ENCODE measurements at places on chromosomes 4 and X.

GRCh38 chr4:110510955-110511544, 35.1 kb downstream of the ENPEP start:
- peak; percentile 33 for DNase-seq

- DNase-seq = no peak
Measured at GRCh38 chr4:82753725-82754410, 44.7 kb downstream of the SCD5 start.

DNA sequence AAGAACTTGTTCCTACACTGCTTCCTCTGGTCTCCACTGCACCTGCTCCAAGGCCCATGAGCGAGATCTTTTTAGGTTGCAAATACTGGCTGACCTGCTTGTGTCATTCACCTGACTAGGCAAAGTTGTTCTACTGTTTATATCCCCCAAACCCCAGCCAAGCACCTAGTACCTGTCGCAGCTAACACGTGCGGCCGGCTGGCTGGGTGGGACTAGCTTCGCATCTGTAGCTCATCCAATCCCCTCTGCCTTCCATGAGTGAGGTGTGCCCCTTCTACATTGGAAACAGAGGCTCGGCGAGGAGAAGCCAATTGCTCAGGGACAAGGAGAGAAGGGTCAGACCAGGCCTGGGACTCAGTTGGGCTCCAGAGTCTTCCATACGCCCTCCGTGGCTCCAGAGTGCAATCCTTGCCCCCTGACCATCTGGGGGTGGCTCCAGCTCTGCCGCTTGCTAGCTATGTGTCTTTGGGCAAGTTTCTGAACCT, 86.5 kb downstream of the WFS1 start:
- DNase-seq = no peak

- DNase-seq = no peak
Measured at GRCh38 chrX:22392133-22392948, 119.6 kb downstream of the CBLL2 start.

- DNase-seq = no peak
Measured at GRCh38 chrX:16077811-16078210, 45.6 kb upstream of the GRPR start.

- DNase-seq = no peak
Measured at GRCh38 chr4:75715105-75715799, 9.1 kb upstream of the USO1 start.

GRCh38 chrX:115952417-115953092, 218.0 kb upstream of the AGTR2 start:
- DNase-seq = no peak

- no peak for DNase-seq
Measured at GRCh38 chr4:7299010-7299907, 106.9 kb downstream of the SORCS2 start.

GRCh38 chrX:151703487-151703886, 8.2 kb downstream of the PRRG3 start:
- DNase-seq = no peak

- no peak for DNase-seq
Measured at GRCh38 chr4:102335616-102336015, 9.7 kb downstream of the SLC39A8 start.

GRCh38 chr4:47368211-47368610, 95.3 kb downstream of the COMMD8 start:
- DNase-seq = no peak

DNA sequence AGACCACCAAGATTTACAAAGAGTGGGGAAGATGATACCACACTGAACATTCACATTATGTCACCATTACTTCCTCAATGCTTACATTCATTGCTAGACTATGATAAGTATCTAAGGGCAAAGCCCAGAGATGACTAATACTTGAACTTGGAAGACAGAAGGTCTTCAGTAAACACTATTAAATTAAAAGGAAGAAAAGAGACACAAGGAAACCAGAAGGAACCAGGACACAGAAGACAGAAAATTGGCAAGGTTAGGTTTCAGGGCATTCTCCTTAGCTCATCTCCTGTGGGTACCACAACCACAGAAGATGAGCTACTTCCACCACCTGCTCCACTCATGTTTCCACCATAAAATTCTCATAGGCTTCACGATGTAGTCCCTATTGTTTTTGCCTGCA, 64.9 kb downstream of the NLGN4X start:
- no peak for DNase-seq

DNA sequence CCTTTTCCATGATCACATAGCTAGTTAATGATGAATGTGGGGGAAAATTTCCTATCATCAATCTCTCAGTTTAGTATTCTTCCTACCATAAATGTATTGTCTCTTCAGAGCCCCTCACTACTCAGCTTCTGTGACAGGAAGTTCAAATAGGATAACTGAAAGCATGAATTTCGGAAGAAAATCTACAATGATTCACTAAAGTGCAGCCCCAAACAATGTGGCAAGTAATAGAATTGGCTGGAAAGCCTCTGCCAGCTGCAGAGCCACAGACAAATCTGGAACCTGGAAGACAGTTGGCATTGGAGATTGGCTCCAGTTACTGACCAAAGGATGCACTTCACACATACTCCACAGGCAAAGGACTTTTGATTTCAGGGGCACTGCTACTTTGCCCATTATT, 35.2 kb downstream of the EGF start:
- DNase-seq = no peak

DNA sequence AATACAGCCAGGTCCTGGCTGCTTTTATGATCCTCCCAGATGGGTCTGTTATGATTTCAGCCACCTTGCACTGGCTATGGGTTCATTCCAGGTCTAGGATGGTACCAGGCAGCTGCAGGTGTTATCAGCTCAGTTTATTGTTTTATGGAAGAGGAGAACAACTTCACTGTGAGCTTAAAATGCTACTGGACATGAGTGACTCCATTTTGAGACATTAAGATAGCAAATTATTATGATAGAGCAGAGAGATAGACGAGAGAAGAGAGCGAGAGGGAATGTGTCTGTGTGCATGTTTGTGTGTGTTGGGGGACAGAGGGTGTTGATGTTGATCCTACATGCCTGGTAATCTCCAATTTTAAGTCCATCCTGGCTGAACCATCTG, 820.2 kb downstream of the FSTL5 start:
- DNase-seq = no peak

DNA sequence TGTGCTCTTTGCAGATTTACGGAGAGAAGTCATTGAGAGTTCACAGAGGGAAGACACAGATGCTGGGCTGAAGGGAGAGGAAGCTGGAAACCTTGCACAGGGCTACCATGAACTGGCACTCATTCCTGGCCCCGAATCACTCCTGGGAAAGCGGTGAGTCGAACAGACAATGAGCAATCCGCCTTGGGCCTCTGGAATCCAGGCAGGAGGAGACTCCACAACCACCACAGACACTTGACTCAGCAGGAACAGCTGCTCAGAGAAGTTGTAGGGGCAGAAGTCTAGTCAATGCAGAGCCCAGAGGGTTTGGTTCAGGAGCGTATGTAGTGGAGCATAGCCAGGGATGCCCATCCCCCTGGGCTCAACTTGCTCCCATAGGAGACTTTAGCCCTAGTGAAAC, 62.8 kb upstream of the GRIA3 start:
- DNase-seq = no peak

GRCh38 chr4:153079857-153080391, 124.3 kb upstream of the TRIM2 start:
- no peak for DNase-seq

- DNase-seq = no peak
Measured at GRCh38 chrX:68686097-68686977, 38.9 kb downstream of the STARD8 start.

- no peak for DNase-seq
Measured at GRCh38 chrX:7889680-7890079, 37.5 kb downstream of the PNPLA4 start.

DNA sequence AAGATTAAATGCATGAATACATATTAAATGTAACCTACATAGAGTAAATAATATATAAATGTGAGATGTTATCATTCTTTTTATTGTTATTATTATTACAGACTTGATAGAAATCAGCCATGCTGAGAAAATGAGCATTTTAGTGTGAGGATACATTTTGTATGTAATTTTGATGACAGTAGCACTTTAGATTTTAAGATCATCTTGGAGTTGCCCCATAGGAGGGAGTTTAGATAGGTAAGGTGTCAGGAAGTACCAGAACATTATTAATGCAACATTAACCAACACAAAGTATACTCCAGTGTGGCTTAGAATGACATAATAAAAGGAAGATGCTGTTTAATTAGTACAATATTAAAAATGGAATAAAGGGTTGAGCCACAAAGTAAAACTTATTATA, 8.4 kb downstream of the TMPRSS11A start:
- DNase-seq = no peak

- no peak for DNase-seq
Measured at GRCh38 chr4:177948853-177949252, 506.6 kb upstream of the AGA start.

- no peak for DNase-seq
Measured at GRCh38 chr4:121952290-121952689, 430 bp upstream of the TRPC3 start.

DNA sequence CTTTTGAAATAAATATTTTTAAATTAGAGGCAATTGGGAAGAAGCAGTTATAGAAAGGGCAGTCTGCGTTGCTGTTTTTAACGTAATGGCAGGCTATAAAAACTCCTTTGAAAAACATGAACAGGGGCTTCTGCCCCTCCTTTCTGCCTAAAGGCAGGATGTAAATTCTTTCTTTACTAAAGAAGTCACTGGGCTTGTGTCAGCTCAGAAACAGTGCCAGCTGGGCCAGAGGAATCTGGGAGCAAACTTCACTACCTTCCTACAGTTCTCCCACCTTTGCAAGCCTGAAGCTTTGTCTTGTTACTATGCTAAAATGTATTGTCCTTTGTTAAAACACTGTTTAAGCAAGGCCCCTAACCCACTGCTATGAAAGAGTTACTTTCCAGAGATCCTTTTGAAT, 1664.8 kb downstream of the RPA4 start:
- no peak for DNase-seq

DNA sequence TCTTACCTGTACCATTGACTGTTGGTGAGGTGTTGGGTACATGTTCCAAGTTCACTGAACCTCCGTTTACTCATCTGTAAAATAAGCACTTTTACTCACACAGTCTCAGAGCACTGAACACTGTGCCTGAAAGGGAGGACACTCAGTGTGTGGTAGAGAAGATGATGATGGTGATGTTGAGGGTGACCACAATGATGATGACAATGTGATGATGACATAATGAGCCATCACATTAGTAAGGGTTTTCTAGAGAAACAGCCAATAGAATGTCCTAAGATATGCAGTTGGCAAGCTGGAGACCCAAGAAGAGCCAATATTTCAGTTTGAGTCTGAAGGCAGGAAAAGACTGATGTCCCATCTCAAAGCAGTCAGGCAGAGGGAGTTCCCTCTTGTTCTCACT, 315.4 kb upstream of the IGFBP7 start:
- DNase-seq = no peak

DNA sequence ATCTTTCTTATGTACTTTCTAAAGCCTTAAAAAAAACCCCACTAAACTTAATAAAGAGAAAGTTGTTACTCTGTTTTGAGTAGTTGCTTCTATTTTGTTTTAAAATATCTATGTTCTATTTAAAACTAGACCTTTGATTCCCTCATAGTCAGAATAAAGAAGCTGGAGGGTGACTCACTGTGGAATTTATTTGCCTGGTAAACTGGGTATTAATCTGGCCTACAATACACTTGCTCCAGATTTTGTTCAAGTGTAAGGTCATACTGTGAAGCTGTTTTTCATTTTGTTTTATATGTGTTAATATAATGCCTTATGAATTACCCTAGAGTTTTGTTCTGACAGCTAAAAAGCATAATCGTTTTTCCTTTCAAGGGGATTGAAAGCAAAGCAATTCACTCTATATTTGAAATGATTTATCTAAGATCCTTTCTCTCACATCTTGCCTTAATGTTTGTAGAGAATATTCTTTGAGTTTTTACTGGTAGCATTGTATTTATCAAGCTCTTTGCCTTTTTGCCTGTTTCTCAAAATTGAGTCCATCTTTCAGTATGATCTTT, 277.4 kb upstream of the PITX2 start:
- DNase-seq = no peak

- no peak for DNase-seq
Measured at GRCh38 chr4:48901196-48901595, 5.4 kb downstream of the OCIAD2 start.

- no peak for DNase-seq
Measured at GRCh38 chrX:150364347-150365050, 1.4 kb downstream of the MAMLD1 start.

DNA sequence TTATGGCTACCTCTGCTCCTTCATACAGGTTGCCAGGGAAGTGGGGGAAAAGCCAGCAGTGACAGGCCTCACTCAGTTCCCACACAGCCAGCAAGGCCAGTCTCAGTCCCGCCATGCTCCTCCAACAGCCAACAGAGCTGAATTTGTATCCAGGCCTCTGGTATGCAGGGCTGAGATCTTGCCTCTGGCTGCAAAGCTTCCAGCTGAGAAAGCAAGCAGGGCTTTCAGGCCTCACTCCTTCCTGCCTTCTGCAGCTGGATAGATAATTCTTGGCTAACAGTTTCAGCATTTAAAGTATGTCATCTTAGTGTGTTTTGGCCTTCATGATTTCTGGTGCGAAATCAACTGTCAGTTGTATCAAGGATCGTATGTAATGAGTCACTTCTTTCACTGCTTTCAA, 103.6 kb downstream of the GNL3L start:
- DNase-seq = no peak

DNA sequence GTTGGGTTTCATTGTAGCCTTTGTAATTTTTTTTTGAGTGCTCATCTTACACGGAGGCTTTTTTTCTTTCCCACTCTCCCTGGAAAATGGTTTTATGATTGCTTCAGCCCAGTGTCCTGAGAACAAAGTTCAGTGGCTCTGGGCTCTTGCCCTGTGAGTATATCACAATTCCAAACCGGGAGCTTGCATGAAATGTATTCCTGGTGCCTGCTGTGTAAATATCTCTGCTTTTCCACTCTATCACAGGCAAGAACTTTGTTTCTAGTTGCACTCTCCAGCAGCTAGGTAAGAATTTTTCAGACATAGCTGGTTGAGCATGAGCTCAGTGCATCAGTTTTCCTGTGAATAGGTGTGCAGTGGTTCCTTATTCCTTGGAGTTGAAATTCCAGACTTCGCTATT, 60.8 kb downstream of the SUPT20HL2 start:
- no peak for DNase-seq

DNA sequence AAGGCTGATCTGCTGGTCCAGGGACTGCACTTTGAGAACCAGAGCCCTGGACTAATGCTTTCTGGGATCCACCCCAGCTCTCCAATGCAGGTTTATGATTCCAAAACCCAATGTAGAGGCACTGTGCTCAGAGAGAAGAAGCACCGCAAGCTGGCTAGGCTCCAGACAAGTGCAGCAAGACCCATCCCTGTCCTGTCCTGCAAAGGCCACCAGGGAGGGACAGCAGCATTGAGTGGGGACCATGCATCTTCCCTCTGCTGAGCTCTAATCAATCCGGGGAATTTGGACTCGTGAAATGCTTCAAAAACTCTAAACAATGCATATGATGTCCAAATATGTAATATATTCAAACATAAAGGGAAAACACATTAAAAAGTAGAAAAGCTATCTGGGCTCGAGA, 10.8 kb upstream of the NSG1 start:
- no peak for DNase-seq

All from NCI-H774 (cell line).